ENCODE measurements at places on chromosomes 11 and 22.

- no peak for DNase-seq
Observed at GRCh38 chr11:46541593-46542371, 52.0 kb downstream of the AMBRA1 start.

GRCh38 chr11:126415669-126416420 lies 60.4 kb downstream of the ST3GAL4 start:
- no peak for DNase-seq

GRCh38 chr11:114155116-114155515 lies 95.6 kb downstream of the ZBTB16 start:
- DNase-seq = no peak

DNA sequence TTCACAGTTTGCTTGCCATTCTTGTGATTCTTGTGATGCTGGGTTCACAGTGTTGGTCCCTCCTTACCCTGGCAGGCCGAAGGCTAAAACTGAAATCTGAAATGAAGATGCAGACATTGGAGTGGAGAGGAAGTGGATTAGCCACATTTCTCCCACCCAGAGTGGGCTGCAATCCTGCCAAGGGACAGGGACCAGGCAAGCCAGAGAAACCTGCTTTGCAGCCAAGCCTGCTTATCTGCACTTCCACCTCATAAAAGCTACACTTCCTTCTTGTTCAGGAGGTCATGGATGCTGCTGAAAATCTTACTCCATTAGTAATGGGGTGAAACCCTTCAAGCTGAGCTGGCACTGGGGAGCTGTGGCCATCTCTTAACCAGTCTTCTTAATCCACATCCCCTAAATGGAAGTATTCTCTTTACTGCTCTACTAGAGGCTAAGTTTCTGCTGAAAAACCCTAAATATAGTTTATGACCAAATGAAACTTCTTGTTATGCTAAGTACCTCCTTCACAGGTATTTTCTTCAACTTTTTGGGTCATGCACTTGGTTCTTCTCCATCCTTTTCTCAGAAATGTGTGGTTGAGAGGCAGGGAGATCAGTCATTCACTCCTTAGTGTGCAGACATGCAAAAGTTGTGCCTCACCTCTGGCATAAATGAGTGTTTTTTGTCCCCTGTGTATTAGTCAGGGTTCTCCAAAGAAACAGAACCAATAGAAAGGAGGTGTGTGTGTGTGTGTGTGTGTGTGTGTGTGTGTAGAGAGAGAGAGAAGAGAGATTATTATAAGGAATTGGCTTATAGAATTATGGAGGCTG lies 133.9 kb upstream of the BMAL1 start:
- no peak for DNase-seq

DNA sequence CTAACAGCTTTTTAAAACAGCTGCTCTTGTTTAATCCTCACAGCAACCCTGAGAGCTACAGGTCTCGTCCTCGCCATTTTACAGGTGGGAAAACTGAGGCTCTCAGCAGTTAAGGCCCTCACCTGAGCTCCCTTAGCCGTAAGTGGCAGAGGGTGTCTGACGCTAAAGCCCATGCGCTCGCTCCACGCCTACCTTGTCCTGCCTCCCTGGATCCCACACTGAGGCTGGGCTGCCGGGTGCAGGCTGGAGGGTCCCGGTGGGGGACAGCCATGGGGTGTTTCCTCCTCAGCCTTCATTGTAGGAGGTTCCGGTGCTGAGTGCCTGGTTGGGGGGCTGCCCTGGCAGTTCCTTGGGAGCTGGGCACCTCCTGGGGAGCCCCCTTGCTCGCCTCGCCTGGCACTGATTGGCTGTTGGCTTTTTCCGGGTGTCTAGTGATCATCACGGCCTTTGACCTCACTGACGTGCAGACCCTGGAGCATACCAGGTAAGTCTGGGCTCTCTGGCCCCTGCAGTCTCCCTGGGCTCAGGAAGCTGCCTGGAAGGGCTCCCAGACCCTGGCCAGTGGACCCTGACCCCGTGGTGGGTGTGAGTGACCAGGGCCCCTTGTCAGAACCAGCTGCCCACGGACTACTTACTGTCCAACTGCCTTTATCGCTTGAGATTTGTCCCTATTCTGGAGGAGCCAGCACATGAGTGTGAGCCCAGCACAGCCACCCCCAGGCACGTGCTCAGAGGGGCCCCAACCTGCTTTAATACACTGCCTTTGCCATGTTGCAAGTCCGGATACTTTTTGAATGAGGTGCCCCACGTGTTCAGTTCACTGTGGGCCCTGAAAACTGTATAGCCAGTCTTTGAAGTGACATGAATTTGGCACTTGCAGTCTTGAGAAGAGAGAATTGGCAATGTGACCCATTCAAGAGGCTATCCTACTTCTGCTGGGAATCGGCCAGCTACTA lies 12.6 kb downstream of the RAB36 start:
- no peak for DNase-seq

- no peak for DNase-seq
Observed at GRCh38 chr11:68761801-68762200, 10.5 kb upstream of the TESMIN start.

GRCh38 chr22:22408269-22408668 lies 100.3 kb downstream of the ZNF280B start:
- no peak for DNase-seq

DNA sequence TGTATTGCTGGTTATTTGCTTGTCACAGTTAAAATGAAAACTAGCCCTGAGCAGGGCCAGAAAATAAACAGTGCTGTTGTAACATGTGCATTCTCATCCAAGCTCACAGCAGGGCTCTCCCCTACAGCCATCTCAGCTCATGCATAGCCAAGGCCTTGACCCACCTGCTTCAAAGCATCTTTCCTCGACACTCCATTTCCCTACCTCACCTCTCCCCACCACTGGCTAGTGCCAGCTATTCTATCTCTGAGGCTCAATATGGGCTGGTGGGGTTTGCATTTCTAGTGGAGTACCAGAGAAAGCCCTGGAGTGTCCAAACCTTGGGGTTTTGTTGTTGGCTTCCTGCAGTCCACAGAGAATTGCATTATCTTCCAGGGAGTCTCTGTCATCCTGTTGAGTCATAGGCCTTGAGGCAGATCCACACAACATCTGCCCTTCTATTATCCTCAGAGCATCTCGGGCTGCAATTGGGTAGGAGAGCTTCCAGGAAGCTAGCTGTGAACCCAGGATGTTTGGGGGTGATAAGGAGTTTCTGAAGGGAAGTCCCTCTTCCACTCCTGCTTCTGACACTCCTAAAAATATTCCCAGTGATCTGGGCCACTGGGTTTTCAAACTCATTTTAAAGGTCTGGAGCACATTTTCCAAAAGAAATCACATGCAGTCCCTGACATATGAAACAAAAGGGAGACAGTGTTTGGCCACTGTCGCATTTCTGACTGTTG lies 36.1 kb upstream of the AMOTL1 start:
- DNase-seq = no peak

DNA sequence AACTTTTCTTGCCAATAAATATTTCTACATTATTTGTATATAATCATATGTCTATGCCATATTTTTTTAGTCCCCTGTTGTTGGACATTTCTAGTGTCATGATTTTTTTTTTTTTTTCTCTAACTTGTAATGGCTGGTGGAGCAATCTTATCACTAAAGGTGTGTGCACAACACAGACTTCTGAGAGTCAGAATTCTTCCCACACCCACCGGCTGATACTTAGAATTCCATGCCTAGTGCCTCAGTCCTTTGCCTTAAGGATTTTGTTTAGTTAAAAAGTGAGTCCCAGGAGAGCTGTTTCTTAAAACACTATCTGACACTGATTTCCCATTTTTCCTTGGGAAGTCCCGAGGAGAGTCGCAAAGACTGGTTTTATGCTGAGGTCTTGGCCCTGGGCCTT lies 87.7 kb upstream of the BARX2 start:
- DNase-seq = no peak

DNA sequence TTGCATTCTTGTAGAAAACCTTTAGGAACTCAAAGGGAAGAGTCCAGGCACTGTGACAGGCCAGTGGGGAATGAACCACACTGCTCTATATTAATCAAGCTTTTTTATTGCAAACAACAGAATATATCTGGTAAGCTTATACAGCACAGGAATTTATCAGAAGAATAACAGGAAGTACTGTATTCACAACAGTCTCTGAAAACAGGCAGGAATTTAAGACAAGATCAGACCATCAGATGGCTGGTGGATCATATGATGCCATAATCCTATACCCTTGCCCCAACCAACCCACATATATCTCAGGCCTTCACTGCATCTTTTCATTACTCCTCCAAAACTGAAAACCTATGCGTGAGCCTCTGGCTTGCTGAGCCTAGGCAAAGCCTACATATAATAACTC lies 1.0 kb upstream of the HTATIP2 start:
- no peak for DNase-seq

GRCh38 chr11:61969391-61969758 lies 1.9 kb upstream of the FTH1 start:
- DNase-seq = no peak

GRCh38 chr11:94806014-94806413 lies 37.9 kb downstream of the AMOTL1 start:
- no peak for DNase-seq

DNA sequence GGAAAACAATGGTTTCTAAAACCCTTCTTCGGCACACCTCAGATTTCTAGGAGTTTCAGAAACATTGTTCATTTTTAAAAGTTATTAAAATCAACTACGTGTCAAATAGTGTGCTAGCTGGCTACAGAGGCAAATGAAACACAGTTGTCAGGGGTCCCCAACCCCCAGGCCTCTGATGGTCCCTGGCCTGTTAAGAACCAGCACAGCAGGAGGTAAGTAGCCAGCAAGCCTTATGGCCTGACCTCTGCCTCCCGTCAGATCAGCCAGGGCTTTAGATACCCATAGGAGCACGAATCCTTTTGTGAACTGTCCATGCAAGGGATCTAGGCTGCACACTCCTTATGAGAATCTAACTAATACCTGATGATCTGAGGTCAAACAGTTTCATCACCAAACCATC lies 648.2 kb downstream of the FAM181B start:
- no peak for DNase-seq

DNA sequence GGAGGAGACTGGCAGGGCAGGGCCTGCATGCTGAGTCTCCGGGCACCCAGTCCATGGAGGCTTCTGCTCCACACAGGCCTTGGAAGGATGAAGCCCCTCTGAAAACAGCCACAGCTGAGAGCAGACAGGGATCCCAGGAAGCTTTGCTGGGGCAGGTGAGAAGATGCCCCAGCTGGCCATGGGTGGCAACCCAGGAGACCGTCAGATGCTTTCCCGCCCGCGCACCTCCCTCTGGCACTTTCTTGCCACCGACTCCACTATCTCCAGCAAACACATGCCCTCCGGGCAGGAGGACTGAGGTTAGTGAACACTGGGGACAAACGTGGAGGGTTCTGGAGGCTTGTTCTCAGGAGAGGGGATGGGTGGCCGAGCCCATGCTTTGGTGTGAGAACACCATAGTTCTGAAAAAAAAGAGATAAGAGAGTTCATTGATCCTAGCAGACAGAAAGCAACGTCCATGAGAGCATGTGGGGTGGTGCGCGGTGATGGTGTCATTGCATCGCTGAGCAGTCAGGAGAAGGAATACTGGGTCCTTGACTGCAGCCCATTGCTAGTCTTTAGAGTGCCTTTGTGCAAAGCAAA lies 2.3 kb downstream of the C1QTNF6 start:
- no peak for DNase-seq

DNA sequence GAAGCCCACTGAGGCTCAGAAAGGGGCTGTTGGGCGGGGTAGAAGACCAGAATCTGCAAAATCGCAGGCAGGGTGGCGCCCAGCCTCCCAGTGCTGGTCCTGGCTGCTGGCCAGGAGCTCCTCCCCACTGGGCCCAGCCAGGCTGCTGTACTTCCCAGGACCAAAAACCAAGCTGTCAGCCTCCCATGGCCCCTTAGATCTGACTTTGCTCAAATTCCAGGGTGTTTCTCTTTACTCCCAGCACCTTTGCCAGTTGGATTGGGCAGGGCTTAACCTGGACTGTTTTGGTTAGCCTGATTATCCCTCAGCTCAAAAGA lies 44.2 kb upstream of the WEE1 start:
- DNase-seq = no peak

DNA sequence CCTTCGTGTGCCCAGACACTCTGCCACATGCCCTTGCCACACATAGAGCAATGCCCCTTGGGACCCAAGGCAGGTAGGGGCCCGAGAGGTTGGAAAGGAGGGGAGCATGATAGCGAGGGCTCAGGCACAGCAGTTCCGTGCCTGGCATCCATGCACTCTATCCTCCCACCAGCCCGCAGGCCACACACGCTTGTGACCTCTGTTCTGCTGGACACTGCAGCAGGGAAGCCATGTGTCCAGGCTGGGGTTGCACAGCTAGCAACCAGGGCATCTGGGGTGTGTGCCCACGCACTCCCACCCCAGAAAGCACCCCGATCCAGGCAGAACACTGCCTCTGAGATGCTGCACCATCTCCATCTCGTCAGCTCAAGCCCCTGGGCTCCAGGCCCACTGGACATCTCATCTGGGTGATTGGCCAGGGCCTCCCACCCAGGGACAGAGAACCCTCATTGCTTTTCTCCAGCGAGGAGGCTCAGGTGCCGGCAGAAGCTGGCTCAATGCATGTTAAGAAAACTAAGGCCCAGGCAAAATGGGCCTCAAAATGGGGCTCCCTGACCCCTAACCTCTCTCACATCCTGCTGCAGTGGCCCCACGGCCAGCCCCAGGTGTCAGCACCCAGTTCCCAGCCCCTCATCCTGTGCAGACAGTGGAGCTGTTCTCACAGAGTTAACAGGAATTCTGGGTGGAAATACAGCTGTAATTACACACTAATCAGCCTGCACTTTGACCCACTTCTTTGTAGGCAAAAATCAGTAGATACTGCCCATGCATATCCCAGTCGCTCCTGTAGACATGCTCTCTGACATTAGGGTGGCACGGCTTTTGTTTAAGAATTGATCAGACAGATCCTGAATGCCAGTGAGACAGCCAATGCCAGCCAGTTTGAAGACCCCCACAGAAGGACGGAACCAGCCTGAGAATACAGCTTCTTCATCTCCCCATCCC lies 173.9 kb upstream of the B3GAT1 start:
- DNase-seq = no peak

- DNase-seq = no peak
Observed at GRCh38 chr11:27806122-27806521, 105.9 kb upstream of the BDNF start.

DNA sequence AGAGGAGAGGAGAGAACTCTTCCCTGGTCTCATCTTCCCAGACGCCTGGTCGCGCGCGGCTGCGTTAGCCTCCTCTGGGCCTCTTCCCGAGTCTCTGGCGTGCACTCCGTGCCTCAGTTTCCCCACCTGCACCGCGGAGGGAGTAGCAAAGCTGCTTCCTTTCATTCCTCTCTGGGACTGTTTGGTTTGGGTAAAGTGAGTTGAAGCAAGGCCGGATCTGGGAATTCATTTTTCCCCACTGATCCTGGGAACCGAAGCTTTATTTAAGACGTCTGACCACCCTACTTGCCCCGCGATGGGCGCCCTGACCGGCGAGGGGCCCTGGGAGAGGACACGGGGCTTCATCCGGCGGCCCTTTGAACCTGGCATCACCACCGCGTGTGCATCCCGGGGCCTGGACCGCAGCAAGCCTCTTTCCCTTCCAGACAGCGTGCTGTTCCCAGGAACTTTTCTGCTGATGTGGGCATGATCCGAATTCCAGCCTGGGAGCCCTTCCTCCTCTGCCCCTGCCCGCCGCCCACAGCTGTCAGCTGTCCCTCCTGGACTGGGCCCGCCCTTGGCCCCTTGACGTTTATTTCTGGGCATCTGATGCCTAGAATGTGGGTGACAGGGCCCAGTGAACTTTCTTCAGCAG lies 758 bp downstream of the LDLRAD3 start:
- DNase-seq = no peak

All from HS-27A (cell line).